ENCODE measurements at places on chromosomes 3 and 15.
A peak's percentile ranks its signal among the peaks of the same experiment; 100 is the strongest.

DNA sequence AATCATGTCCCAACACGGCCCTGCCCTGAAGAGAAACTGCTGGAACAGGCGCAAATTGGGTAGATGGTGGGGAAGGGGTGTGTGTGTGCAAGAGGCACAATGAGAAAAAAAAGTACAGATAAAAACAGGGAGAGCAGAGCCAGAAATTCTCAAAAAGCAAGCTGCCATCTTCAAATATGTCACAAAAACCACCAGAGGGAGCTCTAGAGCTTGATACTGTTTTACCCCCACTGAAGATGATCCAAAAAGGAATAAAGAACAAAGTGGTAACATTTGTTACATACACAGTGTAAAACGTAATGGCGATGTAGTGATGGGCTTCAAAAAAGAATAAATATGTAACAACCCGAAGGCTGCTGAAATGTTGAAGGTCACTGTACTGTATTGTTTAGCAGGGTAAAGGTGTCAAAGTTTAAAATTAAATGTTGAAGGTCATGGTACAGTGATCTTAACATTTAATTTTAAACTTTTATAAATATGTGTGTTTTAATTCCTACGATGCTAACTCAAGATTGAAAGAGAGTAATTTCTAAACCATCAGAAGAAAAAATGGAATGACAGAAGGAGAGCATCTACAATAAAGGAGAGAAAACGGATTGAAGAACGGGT, 6.0 kb downstream of the SNRPA1 start:
- no peak for DNase-seq

- DNase-seq, result no peak
Observed at GRCh38 chr3:1469248-1469647, 376.4 kb downstream of the CNTN6 start.

DNA sequence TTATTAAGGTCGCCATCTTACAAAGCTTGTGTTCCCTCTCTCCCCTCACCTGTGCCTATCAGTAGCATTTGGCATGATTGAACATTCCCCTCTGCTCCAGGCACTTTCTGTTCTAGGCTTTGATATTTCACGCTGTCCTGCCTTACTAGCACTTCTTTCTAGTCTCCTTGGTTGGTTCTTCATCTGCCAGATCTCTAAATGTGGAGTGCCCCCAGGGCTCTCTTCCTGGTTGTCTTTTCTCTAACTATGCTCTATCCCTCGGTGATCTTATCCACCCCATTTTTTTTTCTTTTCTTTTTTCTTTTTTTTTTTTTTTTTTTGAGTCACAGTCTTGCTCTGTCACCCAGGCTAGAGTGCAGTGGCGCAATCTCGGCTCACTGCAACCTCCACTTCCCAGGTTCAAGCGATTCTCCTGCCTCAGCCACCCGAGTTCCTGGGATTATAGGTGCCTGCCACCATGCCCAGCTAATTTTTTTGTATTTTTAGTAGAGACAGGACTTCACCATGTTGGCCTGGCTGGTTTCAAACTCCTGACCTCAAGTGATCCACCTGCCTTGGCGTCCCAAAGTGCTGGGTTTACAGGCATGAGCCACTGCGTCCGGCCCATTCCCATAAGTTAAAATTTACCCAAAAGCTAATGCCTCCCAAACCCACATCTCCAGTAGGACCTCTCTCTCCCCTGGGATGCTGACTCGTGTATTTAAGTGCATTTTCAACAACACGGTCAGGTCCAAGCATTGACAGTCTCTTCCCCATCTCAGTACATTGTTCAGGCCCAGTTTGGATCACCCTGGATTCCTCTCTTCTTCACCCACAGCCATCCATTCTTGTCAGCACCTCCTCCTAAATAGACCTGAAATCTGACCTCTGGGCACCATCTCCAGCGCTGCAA, 5.2 kb downstream of the NUSAP1 start:
- no peak for DNase-seq

DNA sequence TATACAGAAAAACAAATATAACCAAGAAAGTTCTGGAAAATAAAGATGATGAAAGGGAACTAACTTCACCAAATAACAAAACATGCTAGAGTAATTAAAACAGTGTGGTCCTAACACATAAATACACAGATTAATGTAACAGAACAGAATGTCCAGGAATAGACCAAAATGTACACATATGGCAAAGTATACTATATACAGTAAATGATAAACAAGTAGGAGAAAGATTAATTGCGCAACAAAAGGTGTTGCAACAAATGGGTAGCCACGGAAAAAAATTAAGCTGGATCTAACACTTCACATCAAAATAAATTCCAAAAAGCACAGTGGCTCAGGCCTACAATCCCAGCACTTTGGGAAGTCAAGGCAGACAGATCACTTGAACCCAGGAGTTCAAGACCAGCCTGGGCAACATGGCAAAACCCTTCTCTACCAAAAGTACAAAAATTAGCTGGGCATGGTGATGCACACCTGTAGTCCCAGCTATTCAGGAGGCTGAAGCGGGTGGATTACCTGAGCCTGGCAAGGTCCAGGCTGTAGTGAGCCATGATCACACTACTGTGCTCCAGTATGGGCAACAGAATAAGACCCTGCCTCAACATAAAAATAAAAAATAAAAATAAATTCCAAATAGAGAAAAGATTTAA, 19.8 kb downstream of the SCAP start:
- DNase-seq, result no peak

DNA sequence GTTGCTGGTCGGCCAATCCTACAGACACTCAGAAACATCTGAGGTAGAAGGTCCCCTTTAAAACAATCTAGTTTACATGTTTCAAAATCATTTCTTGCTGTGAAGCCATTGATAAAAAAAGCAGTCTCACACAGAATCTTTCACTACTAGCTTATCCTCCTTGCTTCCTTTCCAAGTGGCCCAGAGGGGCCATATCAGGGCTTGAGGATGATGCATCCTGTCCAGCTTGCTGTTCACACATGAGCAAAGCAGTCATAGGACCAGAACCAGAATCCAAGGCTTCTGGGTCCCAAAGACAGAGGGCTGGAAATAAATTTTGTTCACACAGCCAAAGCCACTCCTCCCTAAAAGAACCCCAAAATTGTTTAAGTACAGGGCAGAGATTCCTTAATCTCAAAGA, 9.2 kb upstream of the LYZL4 start:
- no peak for DNase-seq

DNA sequence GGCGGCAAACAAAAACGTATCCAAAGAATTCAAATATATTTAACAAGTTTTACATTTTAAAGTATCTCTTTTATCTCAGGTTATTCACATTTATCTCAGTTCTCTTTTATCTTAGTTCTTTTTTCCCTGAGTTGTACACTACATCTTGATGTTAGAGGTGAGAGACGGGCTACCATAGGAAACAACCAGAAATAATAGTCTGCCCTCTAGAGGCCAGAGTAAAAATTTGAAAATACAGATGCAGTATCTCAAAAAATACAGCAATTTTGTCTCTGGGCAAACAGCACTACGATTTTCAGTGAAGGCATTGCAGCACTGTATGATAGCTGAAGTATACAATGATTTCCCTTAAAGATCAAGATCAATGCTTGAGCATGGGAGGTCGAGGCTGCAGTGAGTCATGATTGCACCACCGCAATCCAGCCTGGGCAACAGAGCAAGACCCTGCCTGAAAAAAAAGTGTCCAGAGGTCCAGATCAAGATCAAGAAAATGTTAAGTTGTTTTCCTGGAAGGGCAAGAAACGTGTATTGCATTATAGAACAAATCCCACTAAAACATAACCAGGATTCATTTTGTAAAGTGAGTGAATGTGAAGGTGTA, 82.6 kb upstream of the ATP11B start:
- DNase-seq, result peak; percentile 51

- no peak for DNase-seq
Observed at GRCh38 chr15:62739507-62739906, 303.0 kb upstream of the TPM1 start.

DNA sequence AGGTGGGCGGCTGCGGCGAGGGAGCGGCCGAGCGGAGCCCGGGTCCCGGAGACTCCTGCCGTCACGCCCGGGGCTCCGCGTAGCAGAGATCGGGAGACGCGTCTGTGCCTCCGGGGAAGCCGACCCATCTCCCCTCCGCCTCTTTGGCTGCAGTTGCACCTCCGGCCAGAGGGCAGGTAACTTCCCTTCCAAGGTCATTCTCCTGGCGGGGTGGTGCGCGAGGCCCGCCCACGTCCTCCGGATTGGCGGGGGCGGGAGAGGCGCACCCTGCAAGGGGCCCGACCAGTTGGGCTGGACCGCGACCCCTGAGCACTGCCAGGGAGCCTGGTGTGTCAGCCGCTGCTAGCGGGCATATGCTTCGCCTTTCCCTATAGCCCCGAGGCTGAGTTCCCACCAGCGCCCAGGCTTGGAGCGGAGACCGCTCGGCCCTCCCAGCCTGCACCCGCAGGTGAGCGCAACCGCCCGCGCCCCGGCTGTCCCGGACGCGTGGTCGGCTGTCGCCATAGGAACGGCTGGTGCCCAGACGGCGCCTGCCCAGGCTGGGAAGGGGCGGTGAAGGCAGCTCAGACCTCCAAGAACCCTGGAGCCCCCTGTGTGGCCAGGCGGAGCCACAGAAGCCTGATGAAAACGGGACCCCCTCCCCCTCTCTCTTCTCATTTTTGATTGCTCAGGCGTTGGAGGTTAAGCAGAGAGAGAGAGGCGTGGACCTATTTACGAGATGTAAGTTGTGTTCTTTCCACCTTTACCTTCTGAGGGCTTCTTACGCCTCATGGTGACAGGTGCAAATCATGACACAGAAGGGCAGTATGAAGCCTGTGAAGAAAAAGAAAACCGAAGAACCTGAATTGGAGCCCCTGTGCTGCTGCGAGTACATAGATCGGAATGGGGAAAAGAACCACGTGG, 453 bp downstream of the ZDHHC23 start:
- no peak for DNase-seq

DNA sequence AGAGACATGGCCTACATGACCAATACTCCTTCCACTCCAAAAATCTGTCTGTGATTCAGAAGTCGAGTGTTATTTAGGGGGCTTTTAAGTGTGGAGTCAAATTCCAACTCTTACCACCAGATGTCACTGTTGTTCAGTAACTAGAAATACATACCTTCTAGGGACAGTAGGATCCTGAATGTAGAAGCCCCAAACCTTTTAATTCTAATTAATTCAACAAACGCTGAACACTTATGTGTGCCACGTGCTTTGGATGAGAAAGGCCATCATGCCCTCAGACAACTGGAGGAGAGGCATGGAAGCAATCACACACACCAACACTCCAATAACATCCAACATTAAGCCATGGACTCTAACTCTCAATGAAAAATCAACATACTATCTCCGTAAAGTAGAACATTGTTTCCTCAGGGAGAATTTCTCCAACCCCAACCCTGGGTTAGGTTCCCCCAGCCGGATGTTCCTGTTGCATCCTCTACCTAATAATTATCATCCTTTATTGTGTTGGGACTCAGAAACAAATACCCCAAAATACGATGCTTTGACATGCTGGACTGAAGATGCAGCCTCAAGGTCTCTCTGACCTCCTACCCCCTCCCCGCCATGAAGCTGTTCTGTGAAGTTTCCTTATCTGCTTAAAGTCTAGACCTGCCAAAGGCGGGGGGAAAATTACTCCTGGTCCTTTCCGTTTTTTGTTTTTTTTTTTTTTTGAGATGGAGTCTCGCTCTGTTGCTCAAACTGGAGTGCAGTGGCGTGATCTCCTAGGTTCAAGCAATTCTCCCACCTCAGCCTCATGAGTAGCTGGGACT, 8.0 kb upstream of the CCDC13 start:
- peak; percentile 70 for DNase-seq

DNA sequence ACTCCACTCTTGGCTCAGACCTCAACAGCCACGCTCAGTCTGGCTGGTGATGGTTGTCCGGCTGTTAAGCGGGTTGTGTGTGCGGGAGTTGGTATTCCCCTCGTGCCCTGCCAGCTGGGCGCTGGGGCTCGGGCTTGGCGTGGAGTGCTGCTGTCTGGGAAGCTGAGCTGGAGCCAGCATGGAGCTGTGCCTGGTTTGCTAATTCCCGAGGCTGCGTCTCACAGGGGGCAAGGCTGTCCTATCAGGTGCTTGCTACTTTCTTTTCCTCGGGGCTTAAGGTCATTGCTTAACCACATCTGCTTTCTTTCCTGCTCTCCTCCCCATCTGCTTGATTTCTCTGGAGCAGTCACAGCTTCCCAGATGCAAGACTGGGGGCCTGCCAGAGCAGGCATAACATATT, 29.9 kb downstream of the PDIA5 start:
- DNase-seq, result no peak

GRCh38 chr3:142120707-142121106, 28.6 kb downstream of the TFDP2 start:
- no peak for DNase-seq

DNA sequence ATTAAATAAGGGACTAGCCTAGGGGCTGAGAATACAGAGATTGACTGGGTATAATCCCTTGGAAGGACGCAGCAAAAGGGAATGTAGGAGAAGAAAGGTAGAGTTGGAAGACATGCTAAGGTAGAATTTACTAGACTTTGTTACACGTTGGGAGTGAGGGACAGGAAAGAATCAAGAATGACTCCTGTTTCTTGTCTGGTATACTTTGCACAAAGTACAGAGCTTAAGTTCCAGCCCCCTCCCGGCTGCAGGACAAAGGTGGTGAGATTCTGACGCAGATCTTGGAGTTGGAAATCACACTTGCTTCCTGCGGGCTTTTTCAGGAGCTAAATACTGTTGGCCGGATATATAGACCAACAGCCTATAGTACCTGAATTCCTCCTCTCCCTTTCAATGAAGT, 895 bp downstream of the HYKK start:
- DNase-seq, result no peak

DNA sequence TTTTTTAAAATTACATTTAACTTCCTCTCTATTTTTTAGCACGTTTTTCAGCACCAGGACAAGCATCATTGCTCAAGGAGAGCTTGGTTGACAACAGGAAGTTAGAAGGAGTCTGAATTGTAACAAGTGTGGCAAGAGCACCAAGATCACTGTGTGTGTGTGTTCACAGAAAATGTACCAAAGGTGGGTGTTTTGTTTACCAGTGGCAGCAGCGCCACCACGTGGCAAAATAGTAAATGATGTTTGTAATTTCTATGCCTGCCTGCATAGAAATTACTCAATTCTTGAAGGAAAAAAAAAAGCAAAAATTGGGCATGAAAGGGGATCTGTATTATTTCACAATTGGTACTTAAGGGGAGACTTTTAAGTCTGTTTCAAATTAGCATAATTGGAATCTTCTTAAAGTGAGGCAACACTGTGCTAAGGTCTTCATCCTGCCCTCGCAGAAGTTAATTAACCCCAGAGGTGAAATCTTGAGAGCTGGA, 7.4 kb upstream of the U2SURP start:
- peak; percentile 35 for DNase-seq

DNA sequence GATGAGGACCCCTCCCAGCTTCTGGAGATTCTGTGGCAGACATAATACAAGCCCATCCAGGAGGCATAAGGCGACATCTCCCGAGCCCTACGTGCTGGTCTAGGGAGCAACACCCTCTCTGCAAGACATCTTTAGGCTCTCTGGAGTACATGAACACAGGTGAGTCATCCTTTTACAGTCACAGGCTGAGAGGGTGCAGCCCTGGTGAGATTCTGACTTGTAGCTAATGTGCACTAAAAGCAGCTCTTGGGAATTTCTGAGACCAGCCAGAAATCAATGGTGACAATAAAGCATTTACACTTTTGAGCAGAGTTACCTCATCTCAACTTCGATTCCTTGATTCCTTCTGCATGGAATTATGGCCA, 131.1 kb downstream of the XXYLT1 start:
- DNase-seq, result no peak

- peak; percentile 96 for DNase-seq
Observed at GRCh38 chr3:124834723-124835718, 52.1 kb downstream of the ITGB5 start.

GRCh38 chr3:57081173-57081572, 20.7 kb downstream of the SPATA12 start:
- DNase-seq, result no peak
